ENCODE measurements at places on chromosomes 3 and 15.

GRCh38 chr3:14791343-14791945, 27.3 kb upstream of the FGD5 start:
- DNase-seq, result peak; percentile 8

DNA sequence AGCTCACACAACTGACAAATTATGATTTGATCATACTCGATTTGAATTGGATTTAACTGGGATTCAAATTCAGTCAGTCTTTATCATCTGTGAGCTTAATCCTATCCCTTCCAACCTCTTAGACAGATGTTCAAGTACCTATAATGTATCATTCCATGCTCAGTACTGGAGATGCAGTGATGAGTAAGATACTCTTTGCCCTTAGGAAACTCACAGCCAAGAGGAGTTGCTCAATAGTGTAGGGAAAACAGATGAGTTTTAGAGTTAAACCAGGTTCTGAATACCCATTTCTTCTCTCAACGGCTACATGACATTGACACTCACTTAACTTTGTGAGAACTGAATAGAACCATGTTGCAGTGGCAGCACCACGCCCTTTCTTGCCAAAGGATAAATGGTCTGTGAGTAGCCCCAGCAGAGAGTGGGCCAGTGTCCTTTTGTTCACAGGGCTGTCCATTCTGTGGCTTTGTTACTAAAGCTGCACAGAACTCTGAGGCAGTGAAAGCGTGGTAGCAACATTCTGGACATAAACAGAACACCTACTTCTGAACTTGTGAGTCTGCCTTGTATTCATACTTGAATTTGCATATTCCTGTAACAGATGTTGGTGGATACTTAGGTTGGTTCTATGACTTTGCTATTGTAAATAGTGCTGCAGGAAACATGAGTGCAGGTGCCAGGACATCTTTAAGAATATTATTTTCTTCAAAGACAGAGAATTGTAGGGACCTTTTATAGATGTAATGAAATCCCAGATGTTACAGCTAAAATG, 91.6 kb downstream of the RASA2 start:
- DNase-seq, result no peak

GRCh38 chr3:2090095-2090911, 8.4 kb upstream of the CNTN4 start:
- no peak for DNase-seq

DNA sequence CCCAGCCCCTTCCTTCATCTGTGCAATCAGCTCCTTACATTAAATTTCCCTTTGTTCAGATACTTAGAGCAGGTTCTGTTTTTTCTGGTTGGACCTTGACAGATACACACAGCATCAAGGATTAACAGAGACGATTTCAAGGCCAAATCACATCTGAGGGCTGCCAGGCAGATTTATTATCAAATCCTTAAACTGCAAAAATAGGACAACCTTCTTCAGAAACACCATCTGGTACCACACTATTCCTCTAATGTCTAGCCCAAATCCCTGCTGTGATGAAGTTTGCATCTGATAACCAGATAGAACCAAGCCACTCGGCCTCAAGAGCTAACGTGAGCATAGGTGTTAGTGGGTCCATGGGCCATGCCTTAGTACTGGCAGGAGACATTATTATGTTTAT, 250.7 kb upstream of the PROK2 start:
- no peak for DNase-seq

Measured in NCI-H2029 (cell line).